ENCODE measurements at places on chromosomes 7 and 10.

DNA sequence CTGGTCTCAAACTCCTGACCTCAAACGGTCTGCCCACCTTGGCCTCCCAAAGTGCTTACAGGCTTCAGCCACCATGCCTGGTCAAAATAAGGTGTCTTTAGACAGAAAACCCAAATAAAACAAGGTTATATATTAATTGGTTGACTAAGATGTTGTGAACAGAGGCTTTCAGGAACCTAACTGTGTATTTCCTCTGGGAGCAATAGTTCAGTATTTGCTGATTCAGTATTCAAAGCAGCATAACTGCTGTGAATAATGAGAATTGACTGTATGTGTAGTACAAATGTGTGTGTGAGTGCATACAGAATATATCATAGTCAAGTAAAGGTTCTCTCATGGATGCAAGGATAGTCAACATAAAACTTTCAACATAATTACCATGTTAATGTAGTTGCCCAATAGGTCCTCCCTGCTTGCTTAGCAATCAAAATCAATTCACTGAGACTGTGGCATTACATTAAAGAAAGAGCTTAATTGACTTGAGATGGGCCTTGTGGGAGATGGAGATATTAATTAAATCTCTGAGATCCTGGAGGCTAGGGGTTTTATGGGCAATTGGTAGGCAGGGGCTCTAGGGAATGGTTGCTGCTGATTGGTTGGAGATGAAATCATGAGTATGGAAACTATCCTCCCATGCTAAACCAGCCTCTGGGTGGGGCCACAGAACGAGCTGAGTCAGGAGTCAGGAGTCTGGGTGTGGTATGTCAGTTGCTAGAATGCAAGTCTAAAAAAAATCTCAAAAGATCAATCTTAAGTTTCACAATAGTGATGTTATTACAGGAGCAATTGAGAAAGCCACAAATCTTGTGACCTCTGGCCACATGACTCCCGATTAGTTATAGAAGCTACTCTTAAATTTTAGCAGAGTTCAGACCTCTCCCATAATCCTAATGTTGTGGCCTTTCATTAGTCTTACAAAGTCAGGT is 162.7 kb downstream of the AKR1D1 start:
- DNase-seq, result no peak

DNA sequence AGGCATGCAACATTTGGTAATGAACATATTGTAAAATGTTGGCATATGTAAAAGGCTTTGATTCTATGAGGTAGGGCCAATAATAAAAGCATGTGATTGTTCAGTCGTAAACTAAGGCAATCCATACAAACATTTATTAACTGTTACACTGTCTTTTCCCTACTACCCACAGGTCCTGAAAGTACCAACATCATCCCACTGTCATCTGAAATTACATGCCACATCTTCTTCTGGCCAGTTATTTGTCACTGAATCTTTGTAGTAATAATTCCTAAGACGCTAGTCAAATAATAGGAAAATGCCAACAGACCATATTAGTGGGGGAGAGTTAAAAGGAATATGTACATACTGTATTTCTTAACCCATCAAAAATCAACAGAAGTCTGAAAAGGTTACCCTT is 27.2 kb downstream of the DNAJC1 start:
- no peak for DNase-seq

GRCh38 chr10:13527864-13528122 is 1.0 kb downstream of the BEND7 start:
- no peak for DNase-seq

- DNase-seq, result no peak
Measured at GRCh38 chr7:19674266-19674960, 34.4 kb downstream of the POLR1F start.

DNA sequence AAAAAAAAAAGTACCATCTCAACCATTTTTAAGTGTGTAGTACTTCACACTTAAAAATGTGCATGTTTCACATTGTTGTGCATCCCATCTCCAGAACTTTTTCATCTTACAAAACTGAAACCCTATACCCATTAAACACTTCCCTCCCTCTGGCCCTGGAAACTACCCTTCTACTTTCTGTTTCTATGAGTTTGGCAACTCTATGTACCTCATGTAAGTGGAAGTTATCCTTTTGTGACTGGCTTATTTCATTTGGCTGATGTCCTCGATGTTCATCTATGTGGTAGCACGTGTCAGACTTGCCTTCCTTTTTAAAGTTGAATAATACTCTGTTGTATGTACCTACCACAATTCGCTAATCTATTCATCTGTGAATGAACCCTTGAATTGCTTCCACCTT is 12.2 kb downstream of the KCNMA1 start:
- DNase-seq, result no peak

GRCh38 chr10:17227367-17228090 is 512 bp upstream of the VIM start:
- DNase-seq, result no peak

- no peak for DNase-seq
Measured at GRCh38 chr7:102101926-102102325, 184.7 kb upstream of the SH2B2 start.

- peak; percentile 61 for DNase-seq
Measured at GRCh38 chr7:35424869-35425495, 171.1 kb upstream of the TBX20 start.

DNA sequence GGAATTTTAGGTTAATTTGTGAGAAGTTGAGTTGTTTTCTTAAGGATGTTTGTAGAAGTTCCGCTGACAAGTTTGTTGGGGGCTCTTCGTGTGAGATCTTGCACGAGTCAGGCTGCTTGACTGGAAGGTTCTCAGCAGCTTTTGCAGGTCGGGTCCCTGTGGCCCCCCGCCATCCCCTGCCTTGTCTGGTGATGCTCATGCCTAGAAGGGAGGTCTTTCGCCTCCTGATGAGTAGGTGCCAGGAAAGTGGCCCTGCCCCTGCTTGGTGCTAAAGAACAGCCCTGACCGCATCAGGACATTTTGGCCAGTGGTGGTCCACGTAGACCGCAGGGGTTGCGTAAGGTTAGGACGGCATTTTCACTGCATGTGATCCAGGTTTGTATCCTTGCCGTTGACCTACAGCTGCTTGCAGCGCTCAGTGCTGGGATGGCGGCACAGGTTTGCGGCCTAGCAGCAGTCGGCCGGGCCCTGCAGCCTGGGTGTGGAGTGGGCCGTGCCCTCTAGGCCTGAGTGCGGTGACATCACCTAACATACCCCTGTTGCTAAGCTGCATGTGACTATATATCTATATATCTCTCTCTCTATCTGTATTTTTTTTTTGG is 62.4 kb downstream of the DNAJB6 start:
- DNase-seq, result no peak

DNA sequence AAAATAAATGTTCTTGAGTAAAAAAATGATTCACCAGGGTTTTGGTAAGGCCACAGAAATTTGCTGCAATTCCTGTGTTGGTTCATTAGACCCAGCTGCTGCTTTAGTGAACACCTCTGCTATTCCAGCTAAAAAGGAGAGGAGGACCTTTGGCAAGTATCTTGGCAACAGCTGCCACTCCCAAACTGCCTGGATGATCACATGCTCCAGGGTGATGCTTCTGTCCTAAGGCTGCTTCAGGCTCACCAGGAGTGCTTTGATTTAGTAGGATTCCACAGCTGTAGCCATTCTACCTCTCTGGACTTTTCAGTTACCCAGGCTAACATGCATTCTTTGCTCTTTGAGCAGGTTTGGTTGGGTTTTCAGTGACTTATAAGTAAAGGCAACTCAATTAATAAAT is 82.6 kb upstream of the NPVF start:
- DNase-seq, result no peak

DNA sequence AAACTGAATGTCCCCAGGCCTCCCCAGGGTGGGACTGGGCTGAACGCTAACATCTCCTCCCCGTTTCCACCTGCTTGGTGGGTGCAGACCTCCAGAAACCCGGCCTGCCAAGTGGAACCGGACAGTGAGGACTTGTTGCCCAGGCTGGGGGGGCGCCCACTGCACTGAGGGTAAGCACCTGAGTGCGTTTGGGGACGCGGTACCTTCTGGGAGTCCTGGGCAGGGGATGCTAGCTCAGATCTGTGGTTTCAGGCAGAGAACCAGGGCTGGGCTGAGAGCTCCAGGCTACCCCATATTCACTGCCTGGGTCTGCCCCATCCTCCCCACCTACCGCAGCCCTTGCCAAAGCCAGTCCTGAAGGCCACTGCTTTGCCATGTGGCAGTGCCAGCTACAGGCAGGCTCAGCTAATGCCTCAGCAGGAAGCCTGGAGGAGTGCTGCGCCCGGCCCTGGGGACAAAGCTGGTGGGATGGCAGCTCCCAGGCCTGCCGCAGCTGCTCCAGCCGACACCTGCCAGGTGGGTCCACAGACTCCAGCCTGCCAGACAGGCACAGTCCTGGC is 3.5 kb upstream of the ZNF467 start:
- no peak for DNase-seq

DNA sequence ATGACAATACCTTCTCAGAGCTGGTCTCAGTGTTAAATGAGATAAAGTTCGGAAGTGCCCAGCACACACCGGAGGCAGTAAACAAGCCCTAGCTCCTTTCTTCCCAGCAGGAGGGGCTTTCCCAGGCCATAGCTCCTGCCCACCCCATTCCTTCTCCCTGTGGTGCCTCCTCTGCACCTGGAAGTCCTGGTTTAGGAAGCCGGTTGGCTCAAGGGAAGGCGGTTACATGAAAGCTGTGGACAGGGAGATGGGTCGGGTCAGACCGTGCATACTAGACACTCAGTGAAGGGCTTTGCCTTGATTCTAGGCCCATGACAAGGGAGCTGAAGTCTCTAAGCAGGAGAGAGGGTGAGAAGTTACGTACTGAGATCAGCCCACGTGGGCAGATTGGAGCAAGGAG is 8.6 kb downstream of the BEND7 start:
- no peak for DNase-seq

- no peak for DNase-seq
Measured at GRCh38 chr7:46291601-46292150, 370.6 kb upstream of the IGFBP3 start.

- peak; percentile 64 for DNase-seq
Measured at GRCh38 chr10:99870123-99870730, 87.8 kb downstream of the ABCC2 start.

DNA sequence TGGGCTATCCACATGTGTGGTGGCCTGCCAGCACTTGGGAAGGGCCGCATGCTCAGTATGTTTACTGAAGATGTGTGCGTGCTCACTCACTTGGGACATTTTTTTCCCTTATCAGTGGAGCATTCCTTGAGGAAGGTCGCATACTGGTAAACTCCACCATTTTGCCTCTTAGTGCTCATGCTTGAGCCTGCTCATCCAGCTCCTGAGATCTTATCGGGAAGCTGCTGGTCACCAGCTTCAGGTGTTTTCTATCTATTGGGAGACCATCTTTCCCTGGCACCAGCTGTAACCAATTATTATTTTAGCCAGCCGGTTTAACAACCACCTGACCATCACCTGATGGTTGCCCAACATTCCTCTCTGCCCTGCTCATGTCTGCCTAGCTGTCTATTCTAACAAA is 35.0 kb upstream of the TRIM24 start:
- no peak for DNase-seq

DNA sequence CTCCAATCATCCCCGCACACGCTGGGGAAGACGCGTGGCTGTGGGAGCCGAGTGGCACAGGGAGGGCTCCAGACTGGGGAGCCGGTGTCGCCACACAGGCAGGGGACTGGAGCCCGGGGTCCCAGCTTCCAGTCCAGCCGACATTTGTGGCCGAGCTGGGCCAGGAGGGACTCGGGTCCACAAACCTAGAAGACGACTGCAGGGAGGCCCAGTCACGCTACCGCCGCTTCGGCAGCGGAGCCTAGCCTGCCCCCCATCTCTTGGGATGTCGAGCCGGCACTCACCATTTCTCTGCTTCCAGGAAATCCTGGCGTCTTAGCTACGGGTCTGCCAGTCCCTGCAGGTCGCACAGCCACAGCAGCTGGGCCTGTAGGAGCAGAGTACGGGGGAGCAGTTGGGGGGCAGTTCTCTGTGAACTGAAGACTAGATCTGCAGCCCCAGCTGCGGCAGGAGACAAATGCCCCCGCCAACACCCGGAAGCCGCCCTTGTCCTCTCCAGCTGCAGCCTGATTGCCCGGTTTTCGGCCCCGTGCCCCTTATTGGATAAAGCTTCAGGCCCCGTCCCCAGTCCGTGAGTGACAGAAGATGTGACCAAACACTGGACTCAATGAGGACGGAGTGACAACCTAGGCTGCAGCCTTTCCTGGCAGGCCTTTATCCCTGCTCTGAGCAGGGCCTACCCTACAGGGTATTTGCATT is 270.7 kb downstream of the ZNF33B start:
- DNase-seq, result peak; percentile 42

- DNase-seq, result peak; percentile 20
Measured at GRCh38 chr10:11242443-11243387, 225.0 kb downstream of the CELF2 start.

DNA sequence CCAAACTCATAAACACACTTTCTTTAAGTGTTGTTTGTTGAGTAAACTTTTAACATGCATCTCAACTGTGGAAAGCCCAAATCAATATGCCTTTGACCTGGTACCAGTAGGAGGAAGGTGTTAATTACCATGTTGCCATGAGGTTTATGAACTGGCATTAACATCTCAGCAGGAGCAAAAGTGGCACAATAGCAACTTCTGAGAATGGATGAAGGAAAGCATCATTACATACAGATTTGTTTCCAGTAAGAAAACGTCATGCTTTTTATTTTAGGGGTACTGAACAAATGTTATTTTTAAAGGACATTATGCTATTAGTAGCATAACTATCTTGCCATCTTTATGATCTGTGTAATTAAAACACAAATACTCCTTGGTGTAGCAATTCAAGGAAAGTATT is 51.1 kb downstream of the ARMC3 start:
- no peak for DNase-seq

- DNase-seq, result peak; percentile 75
Measured at GRCh38 chr10:44878706-44879530, 32.2 kb upstream of the TMEM72 start.
